ENCODE measurements at places on chromosomes 3 and 15. TPM values are rescaled to one million over a fixed set of nuclear protein-coding genes. Genes with fewer than 3 reads are reported as not detected.

CPA3 gene
- polyA plus RNA-seq, result 0.34 TPM

KY gene
- 1.1 TPM for polyA plus RNA-seq

DNA sequence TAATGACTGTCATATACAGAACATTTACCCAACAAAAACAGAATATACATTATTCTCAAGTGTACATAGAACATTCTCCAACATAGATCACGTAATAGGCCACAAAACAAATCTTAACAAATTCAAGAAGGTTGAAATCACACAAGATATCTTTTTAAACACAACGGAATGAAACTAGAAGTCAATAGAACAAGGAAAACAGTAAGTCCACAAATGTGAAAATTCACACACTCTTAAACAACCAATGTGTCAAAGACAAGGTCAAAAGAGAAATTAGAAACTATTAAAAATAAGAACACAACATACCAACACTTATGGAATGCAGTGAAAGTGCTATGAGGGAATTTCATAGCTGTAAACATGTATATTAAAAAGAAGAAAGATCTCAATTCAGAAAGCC lies 81.2 kb upstream of the SLCO2A1 start:
- DNase-seq, result no peak

DNA sequence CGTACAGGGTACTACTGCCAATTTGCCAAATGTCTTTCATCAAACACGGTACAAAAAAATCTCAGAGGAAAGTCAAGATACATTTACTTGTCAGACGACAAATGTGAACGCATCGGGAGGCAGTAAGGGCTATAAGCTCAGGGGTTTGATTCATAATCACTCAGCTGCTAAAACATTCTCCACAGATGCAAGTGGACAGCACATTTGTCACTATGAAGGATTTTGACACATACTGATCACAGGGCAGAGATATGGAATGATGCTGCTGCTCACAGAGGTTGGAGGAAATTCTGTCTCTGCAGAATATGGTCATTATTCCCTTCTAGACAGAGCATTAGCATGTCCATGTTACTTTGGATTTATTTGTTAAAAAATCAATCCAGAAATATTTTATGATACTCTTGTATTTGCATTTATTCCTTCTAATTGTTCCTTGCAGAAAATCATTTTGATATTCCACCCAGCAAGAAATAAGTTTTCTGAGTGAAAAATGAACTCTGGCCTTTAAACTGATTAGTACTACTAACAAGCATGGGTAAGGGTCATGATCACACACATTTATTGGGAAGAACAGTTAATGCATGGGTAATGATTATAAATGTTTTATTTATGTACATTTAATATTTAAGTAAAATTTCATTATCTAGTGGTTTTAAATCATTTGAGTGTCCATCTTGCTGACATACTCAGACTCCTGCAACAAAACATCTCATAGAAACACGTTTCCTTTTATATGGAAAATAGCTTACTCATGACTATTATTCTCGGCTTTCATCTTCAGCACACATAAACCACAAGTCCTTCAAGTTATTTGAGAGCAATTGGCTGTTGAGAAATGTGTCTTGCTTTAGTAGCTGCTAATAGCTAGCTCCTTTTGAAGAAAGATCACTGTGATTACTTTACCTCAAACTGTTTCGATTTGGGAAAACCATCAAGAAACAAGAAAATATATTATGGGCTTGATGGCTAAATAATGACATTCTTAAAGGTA lies 559.3 kb downstream of the MECOM start:
- no peak for DNase-seq

GRCh38 chr3:85167576-85167975 lies 208.8 kb downstream of the CADM2 start:
- DNase-seq, result no peak

GRCh38 chr3:130626049-130626448 lies 109.1 kb downstream of the COL6A6 start:
- no peak for DNase-seq

DNA sequence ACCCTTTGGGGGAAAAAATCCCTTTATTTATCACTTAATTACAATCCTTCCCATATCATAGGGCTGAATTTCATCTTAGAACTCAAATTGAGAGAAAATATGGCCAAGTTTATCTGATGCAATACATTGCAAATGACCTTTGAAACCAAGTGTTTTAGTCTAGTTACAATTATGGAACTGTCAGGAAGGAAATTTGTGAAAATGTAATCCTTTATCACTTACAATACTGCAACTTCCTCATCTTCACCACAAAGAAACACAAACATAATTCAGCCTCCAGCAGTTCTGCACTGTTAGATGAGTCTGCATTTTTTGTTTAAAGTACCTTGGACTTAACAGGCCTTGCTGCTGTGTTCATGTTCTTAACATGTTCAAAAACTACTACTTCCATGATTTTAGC lies 4.6 kb downstream of the CCPG1 start:
- no peak for DNase-seq

GRCh38 chr3:121736112-121736511 lies 13.4 kb downstream of the GOLGB1 start:
- no peak for DNase-seq
